Placental epithelial cell (primary cell): ENCODE measurements at places on chromosomes 2 and 18. TPM values are rescaled to one million over a fixed set of nuclear protein-coding genes. Genes with fewer than 3 reads are reported as not detected.

CD8B2 gene
- total RNA-seq: 0.11 TPM in 1 of 2 replicates, not detected in the other

CNOT11 gene
- total RNA-seq: 45.9 and 98.1 TPM in 2 replicates

KRTCAP3 gene
- 8.2 and 22.0 TPM in 2 replicates for total RNA-seq

ADGRF3 gene
- 0.54 TPM in 1 of 2 replicates, not detected in the other for total RNA-seq
